ENCODE measurements at places on chromosomes 16 and 17.

- DNase-seq, result peak; percentile 48
These were observed 159.0 kb downstream of the RAB11FIP4 start for GRCh38 chr17:31550389-31551056.

GRCh38 chr16:55563797-55564196 is 2.7 kb upstream of the CAPNS2 start:
- no peak for DNase-seq

GRCh38 chr17:70478902-70479301 is 309.6 kb downstream of the KCNJ2 start:
- no peak for DNase-seq

DNA sequence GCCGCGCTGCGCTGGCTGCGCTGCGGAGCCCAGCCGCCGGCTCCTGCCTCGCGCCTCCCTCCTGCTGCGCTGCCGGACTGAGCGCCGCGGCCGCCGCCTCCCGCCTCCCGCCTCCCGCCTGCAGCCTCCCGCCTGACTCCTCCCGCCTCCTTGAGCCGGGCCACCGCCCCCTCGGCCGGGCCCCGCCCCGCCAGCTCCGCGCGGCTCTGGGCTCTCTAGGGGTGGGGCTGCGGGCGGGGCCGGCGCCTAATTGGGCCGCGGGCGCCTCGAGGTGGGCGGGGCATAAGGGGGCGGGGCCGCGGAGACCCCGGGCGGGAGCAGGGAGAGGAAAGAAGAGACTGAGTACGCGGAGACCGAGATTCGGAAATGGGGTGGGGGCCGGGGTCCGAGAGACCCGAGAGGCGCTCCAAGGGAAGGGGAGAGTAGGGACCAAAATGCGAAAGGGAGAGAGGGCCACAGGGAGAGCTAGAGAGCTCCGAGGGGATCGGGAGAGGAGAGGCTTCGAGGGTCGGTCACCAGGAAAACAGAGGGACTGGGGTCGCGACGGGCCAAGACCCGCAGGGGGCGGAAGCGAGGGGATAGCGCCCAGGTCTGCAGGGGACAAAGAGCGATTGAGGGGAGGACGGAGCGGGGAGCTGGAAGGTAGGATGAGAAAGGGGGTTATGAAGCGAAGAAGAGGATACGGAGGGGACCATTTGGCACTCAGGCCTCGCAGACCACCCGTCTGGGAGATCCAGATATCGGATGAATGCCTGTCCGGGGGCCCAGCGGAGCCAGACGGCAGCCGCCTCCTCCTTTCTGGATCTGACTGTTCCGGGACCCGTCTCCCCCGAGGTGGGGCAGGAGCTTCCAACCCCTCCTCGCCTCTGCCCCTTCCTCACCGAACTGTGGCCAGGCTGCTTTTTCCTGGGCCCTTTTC is at the start of gene C1QL1:
TSS of gene C1QL1 (minus strand) at position 79 of the 919 bp plus-strand sequence. CDS start 255 bp downstream, outside the sequence.
- peak; percentile 41 for DNase-seq

DNA sequence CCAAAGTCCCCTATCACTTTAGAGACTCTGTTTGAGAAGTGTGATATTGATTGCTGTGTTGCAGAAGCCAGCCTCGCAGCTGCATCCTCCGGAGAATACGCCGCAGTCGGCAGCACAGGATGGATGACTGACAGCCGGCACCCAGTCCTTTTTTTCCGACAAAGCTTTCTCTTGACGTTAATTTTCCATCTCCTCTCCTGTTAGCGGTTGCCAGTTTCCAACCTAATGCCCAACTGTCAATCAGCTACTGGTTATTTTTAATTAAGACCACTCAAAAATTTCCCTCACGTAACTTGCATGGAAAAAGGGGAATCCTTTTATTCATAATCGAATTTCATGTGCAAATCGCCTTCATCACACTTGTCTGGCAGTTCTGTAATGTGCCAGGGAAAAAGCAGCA is 953.9 kb downstream of the CDH11 start:
- no peak for DNase-seq

- peak; percentile 59 for DNase-seq
These were observed at the start of gene BTBD17 for GRCh38 chr17:74361230-74362068. Gene BTBD17, minus strand, starts transcription at chr17:74361868. Its CDS starts 49 bp downstream, at chr17:74361819.

DNA sequence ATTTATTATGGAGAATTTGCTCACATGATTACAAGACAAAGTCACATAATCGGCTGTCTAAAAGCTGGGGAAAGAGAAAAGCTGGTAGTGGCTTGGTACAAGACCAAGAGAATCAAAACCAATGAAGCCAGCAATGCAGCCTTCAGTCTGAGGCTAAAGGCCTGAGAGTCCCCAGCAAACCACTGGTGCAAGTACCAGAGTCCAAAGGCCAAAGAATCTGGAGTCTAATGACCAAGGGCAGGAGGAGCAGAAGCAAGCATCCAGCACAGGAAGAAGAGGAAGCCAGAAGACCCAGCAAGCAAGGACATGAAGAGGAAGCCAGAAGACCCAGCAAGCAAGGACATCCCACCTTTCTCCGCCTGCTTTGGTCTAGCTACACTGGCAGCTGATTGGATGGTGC is 250.6 kb upstream of the SALL1 start:
- DNase-seq, result no peak

- DNase-seq, result peak; percentile 55
These were observed 119.5 kb downstream of the AATF start for GRCh38 chr17:37068266-37068665.
